CD8-positive, alpha-beta memory T cell (primary cell): ENCODE measurements at places on chromosomes 1 and 21. TPM values are rescaled to one million over a fixed set of nuclear protein-coding genes. Genes with fewer than 3 reads are reported as not detected.

Gene PROX1
- total RNA-seq, result not detected

Gene GNG4
- 5.6 TPM for total RNA-seq

Gene PYCR2
- total RNA-seq, result 131 TPM

Gene RHBG
- total RNA-seq, result not detected

Gene LENEP
- total RNA-seq, result 0.62 TPM

Gene SLC35A3
- 16.6 TPM for total RNA-seq

Gene COL24A1
- total RNA-seq, result not detected

Gene UBXN10
- total RNA-seq, result 0.38 TPM

Gene GFI1
- total RNA-seq, result 74.6 TPM

GRCh38 chr21:17725339-17725738 lies 93.8 kb downstream of the C21orf91 start:
- no peak overlapping the region for H3K27ac ChIP-seq
- H3K4me1 ChIP-seq, result no peaks in the 10 kb centered on the region
- no peak for DNase-seq
- no peaks in the 10 kb centered on the region for H3K27me3 ChIP-seq
- H3K4me3 ChIP-seq, result no peak overlapping the region

DNA sequence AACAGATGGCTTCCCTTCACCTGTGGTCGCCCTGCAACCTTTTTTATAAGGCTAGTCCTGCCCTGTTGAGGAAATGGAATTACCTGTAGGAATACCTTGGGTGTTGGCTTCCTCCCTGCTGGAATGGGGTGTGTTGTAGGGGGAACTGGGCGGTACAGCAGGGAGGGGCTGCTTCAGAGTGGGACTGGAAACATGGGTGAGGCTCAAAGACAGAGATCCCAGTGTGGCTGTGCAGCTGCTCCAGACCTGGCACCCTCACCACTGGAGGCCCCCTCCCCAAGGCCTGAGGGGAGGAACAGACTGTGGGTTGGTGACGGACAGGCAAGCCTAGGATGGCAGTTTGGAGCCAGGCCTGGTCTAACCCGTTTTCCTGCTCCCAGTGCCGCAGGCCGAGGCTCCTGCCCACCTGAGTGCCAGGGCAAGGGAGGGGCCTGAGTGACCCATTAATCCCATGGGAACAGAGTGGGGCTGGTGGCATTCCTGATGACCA lies 4.5 kb downstream of the EFNA3 start:
- DNase-seq, result no peak
- no peak overlapping the region for H3K27ac ChIP-seq
- H3K4me3 ChIP-seq, result no peak overlapping the region
- peaks cover 43% of the 10 kb centered on the region for H3K27me3 ChIP-seq
- no peaks in the 10 kb centered on the region for H3K36me3 ChIP-seq

DNA sequence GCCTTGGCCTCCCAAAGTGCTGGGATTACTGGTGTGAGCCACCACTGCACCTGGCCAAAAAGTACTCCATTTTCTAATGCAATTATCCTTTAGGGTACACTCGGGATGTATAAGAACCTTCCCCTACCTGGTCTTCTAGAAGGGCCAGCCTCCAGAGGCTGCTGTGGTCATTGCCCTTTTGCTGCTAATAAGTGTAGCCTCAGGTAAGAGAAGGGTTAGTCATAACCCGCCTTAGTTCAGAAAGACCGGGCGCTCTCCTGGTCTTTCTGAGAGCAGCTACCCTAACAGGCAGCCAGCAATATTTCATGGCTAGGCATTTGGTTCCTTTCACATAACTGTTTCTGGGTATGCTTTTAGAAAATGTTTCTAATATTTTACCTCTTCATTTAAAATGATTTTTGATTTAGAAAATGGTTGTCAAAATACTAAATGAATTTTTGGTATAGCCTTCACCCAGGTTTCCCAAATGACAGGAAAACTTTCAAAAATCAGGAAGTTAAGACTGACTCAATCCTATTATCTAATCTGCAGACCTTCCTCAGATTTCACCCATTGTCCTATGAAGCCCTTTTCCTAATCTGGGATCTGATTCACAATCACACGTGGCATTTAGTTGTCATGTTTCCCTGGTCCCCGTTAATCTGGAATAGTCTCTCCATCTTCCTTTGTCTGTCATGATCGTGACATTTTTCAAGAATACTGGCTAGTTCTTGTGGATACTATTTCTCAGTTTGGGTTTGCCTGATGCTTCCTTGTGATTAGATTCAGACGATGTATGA lies 479.0 kb downstream of the SIPA1L2 start:
- H3K27ac ChIP-seq, result no peak overlapping the region
- no peaks in the 10 kb centered on the region for H3K27me3 ChIP-seq
- H3K36me3 ChIP-seq, result no peaks in the 10 kb centered on the region
- H3K4me3 ChIP-seq, result no peak overlapping the region
- H3K4me1 ChIP-seq, result no peaks in the 10 kb centered on the region
- DNase-seq, result no peak

DNA sequence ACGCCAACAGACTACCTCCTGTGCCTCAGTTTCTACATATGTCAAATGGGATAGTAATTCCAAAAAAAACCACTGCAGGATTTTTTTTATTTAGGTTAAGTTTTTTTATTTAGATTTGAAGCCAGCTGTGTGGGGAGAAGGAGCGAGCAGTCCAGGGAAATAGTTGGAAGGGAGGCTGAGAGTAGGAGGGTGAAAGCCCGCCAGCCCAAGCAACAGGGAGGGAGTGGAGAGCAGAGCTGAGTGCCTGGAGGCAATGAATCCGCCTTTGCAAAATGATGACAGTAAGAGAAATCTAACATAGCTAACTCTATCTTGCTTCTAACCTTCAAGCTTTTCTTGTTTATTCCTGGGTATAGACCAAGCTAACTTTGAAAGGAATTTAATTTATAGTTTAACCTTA lies 15.6 kb upstream of the C1orf198 start:
- no peak overlapping the region for H3K4me3 ChIP-seq
- no peak overlapping the region for H3K27ac ChIP-seq
- DNase-seq, result no peak
- peaks cover 5% of the 10 kb centered on the region for H3K27me3 ChIP-seq
- no peaks in the 10 kb centered on the region for H3K36me3 ChIP-seq

GRCh38 chr1:66637146-66637545 lies 103.2 kb downstream of the SGIP1 start:
- no peak for DNase-seq
- H3K27me3 ChIP-seq, result no peaks in the 10 kb centered on the region
- no peaks in the 10 kb centered on the region for H3K4me1 ChIP-seq
- H3K27ac ChIP-seq, result no peak overlapping the region

- H3K36me3 ChIP-seq, result no peaks in the 10 kb centered on the region
- H3K27ac ChIP-seq, result no peak overlapping the region
- no peak overlapping the region for H3K4me3 ChIP-seq
- DNase-seq, result no peak
These were observed 15.1 kb downstream of the USP33 start for GRCh38 chr1:77744576-77744975.

- H3K27me3 ChIP-seq, result no peaks in the 10 kb centered on the region
- H3K36me3 ChIP-seq, result no peaks in the 10 kb centered on the region
- no peak for DNase-seq
- H3K4me1 ChIP-seq, result no peaks in the 10 kb centered on the region
These were observed 37.1 kb upstream of the DOCK7 start for GRCh38 chr1:62725255-62725654.

DNA sequence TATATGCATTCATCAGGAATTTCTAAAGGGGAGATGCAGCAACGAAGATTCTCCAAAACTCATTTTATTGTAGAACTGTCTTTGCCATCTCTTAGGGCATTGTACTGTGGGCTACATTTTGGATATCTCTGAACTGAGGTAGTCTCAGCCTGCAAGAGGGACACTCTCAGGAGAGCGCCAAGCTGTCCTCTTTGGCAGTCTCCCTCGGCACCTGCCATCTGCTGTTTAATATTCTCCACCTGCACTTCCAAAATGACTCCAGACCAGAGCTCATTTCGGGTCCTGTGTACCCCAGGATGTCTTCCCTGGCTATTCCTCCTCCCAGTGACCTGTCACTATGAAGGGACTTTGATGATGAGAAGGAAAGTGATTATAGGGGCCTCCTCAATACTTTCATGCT lies 356.3 kb upstream of the C1orf174 start:
- DNase-seq, result no peak
- H3K36me3 ChIP-seq, result no peaks in the 10 kb centered on the region
- no peaks in the 10 kb centered on the region for H3K4me1 ChIP-seq
- no peak overlapping the region for H3K27ac ChIP-seq
- no peak overlapping the region for H3K4me3 ChIP-seq

DNA sequence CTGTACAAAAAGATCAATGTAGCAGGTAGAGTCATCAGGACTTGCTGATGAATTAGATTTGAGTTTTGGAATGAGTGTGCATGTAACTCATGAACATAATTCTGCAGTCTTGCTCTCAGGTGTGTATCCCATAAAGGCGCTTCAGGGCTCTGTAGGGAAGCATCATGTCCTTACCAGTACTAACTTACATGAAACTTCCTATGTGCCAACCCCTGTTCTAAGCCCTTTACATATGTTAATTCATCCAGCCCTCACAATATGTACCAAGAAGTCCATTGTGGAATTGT lies 2.1 kb upstream of the FCRLB start:
- no peaks in the 10 kb centered on the region for H3K27me3 ChIP-seq
- no peak for DNase-seq
- no peak overlapping the region for H3K4me3 ChIP-seq
- H3K36me3 ChIP-seq, result no peaks in the 10 kb centered on the region
- peaks cover 6% of the 10 kb centered on the region for H3K4me1 ChIP-seq

DNA sequence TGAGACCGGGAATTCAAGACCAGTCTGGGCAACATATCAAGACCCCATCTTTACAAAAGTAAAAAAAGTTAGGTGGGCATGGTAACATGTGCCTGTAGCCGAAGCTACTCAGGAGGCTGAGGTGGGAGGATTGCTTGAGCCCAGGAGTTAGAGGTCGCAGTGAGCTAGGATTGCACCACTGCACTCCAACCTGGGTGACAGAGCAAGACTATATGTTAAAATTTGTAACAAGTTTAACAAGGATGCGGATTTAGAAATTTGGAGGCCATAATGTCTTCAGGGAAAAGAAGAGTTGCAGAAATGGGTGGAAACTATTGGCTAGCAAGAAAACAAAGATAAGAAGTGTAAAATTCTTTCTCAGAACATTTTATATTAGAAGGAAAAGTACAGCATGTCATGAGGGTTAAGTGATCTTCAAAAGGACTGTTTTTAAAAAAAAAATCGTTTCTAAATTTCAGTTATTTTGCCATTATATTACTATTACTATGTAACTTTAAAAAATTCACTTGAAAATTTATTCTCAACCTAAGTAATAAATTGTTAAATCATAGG lies 17.6 kb downstream of the SOAT1 start:
- no peak overlapping the region for H3K4me3 ChIP-seq
- DNase-seq, result no peak
- peaks cover 11% of the 10 kb centered on the region for H3K36me3 ChIP-seq
- H3K27ac ChIP-seq, result no peak overlapping the region
- H3K4me1 ChIP-seq, result peaks cover under 1% of the 10 kb centered on the region

DNA sequence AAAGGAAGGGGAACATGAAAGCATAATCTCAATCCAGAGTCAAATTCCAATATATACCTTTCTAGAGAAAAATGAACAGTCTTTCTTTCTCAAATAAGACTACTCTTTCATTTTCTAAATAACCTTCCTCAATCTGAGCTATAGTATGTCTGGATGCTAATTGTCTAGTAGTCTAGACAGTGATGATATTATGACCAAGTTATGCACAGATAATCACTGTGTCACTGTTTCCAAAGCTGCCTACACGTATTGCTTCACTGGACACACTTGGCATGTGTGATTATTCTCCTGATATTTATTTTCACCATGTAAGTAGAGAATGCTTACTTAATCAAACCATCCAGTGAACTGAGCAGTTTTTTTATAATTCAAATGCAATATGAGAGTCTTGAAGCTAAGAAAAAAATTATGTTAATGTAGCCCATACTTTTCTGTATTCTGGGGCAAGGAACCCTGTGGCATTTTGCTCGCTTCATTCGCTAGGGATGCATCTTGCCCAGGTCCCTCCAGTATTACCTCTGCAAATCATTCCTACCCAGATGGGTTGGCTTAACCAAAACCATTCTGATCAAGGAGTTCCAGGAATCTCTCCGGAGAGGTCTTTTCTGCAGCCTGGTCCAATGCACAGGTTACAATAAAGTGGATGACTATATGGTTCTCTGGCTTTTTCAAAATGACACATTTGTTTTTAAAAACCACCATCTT lies 303.1 kb upstream of the RUNX1 start:
- H3K27ac ChIP-seq, result no peak overlapping the region
- H3K4me1 ChIP-seq, result no peaks in the 10 kb centered on the region
- H3K4me3 ChIP-seq, result no peak overlapping the region
- H3K36me3 ChIP-seq, result no peaks in the 10 kb centered on the region
- no peak for DNase-seq
- no peaks in the 10 kb centered on the region for H3K27me3 ChIP-seq

- no peak for DNase-seq
- no peak overlapping the region for H3K27ac ChIP-seq
- no peaks in the 10 kb centered on the region for H3K27me3 ChIP-seq
These were observed 82.4 kb downstream of the RGS21 start for GRCh38 chr1:192399161-192399560.

- DNase-seq, result no peak
- H3K27me3 ChIP-seq, result peaks cover 5% of the 10 kb centered on the region
- H3K36me3 ChIP-seq, result no peaks in the 10 kb centered on the region
- H3K27ac ChIP-seq, result no peak overlapping the region
- no peak overlapping the region for H3K4me3 ChIP-seq
These were observed 3.1 kb upstream of the TEKT2 start for GRCh38 chr1:36080801-36081200.
